T-cell (primary cell): ENCODE measurements at places on chromosomes 4 and X. TPM values are rescaled to one million over a fixed set of nuclear protein-coding genes. Genes with fewer than 3 reads are reported as not detected.

Gene GTPBP6
- 58.8 TPM for total RNA-seq

Gene RAI2
- total RNA-seq = 2.3 TPM

Gene KANTR
- total RNA-seq = 16.4 TPM

Gene SMPX
- not detected for total RNA-seq

Gene RNF150
- total RNA-seq = not detected

Gene GDPD2
- total RNA-seq = not detected

Gene CSN1S1
- total RNA-seq = not detected

Gene HEPH
- 0.15 TPM for total RNA-seq

Gene CT47B1
- not detected for total RNA-seq

Gene MAGEB10
- total RNA-seq = not detected

Gene RXFP1
- not detected for total RNA-seq

Gene FGA
- total RNA-seq = 4.8 TPM

Gene FAM241A
- total RNA-seq = 3.4 TPM

Gene DUSP21
- not detected for total RNA-seq

Gene PPEF1
- total RNA-seq = 0.55 TPM

Gene ZNF157
- 1.1 TPM for total RNA-seq

Gene BEND4
- 0.73 TPM for total RNA-seq

Gene SNCA
- total RNA-seq = 0.25 TPM

Gene LRCH2
- not detected for total RNA-seq

Gene CENPVL2
- not detected for total RNA-seq

Gene FRAS1
- total RNA-seq = not detected

Gene MAOB
- total RNA-seq = 0.16 TPM

Gene DIPK2B
- total RNA-seq = not detected

Gene HELT
- not detected for total RNA-seq

Gene XKRX
- total RNA-seq = 1.8 TPM

Gene PRPS2
- total RNA-seq = 28.0 TPM

Gene PCDH10
- total RNA-seq = not detected

Gene LGI2
- not detected for total RNA-seq

Gene FHDC1
- 0.28 TPM for total RNA-seq

Gene SLC26A1
- total RNA-seq = 1.5 TPM

Gene CT45A2
- total RNA-seq = not detected

Gene AMTN
- not detected for total RNA-seq

Gene NSUN7
- total RNA-seq = 1.0 TPM

Gene GABRG1
- not detected for total RNA-seq

Gene SPOCK3
- total RNA-seq = not detected

Gene MAPK10
- 0.07 TPM for total RNA-seq

Gene GAGE1
- not detected for total RNA-seq

Gene AMOT
- total RNA-seq = 3.6 TPM

Gene FGFR3
- 0.90 TPM for total RNA-seq

Gene SLBP
- total RNA-seq = 36.1 TPM

Gene ABCD1
- total RNA-seq = 7.5 TPM
